ENCODE measurements at places on chromosomes 2 and 18.
A peak's percentile ranks its signal among the peaks of the same experiment; 100 is the strongest.

GRCh38 chr2:98913916-98914712 lies 21.9 kb downstream of the CRACDL start:
- peak; percentile 68 for DNase-seq

DNA sequence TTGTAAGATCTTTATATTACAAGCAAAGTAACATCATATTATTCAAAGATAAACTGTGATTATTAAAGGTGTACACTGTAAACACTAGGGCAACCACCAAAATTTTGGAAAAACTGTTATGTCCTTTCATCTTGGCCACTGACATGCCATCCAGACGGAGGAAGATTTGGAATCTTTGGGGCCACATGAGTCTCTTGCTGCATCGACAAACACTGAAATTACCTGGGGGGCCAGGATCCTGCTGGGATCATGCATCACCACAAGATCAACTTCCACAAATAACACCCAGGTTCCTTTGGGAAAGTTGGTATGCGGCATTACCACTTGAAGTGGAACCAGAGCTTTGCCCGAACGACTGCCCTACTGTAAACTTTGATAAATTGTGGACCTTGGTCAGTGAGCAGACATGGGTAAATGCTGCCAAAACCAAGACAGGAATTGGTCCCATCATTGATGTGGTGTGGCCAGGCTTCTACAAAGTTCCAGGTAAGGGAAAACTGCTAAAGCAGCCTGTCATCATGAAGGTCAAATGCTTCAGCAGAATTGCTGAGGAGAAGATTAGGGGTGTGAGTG lies 110.6 kb upstream of the UXS1 start:
- no peak for DNase-seq

- no peak for DNase-seq
These were observed 3.7 kb upstream of the SP100 start for GRCh38 chr2:230412371-230412711.

- no peak for DNase-seq
These were observed 18.3 kb upstream of the CXCR4 start for GRCh38 chr2:136135921-136136906.

DNA sequence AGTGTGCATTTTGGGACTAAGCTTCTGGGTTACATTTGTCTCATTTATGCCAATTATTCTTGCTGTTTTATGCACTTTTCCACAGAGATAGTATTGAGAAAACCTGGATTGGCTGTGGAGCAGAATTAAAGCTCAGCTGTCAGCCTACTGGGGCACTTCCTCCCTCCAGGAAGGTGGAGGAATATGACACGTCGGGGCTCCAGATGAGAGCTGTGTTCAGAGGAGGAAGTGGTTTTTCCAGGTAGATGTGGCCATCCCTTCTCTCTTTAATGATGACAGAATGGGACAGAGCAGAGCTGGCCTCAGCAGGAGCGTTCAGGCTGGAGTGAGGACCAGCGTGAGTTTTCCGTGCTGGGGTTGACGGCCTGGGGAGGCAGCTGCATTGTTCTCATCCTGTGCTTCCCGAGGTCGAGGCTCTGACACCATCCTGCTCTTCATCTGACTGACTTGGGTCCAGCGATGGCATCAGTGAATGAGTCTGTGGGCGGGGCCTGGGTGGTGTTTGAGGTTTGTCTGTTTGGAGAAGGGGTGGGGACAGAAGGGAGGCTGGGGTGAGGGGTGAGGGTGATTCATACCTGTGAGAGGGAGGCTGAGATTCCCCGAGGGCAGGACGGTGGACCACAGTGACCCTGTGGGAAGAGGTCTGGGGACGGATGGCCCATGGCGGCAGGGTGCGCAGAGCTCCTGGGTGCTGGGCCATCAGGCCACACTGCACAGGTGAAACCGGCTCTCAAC lies 207.0 kb downstream of the LDLRAD4 start:
- DNase-seq = no peak

DNA sequence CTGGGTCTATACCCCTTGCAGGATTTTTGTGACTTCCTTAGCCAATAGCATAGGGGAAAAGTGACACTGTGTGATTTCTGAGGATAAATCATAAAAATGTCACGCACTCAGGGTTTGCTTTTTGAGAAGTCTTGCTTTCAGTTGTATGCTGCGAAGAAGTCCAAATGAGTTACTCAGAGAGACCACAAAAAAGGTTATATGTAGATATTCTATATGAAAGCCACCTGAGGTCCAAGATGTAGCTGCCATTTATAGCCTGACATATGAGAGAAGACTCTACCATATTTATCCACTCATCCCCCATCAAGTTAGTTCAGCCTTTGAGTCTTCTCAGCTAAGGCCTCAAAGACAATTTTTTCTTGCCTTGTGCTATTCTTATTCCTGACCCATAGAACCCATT lies 488.3 kb upstream of the MAP2 start:
- no peak for DNase-seq

DNA sequence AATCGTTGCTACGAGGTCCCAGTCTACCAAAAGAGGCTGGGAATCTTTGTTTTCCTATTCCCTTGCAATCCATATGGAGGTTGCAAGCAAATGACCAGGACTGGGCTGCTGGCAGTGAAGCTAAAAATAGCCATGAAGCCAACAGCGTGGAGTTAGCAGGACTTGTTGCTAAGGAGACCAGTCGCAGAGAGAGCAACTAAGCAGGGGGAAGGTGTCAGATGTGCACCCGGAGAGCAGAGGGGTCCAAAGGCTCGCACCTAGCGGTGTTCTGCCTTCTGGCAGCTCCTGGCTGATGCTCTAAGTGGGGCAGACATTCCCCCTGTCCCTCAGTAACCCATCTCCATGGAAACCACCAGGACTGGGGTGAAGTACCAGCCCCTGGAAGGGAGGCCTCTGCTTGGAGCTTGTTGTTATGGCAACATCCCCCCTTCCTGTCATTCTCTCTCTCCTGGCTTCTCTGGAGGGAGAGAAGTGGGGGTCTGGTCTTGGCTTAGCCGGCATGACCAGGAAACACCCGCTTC lies 84.6 kb downstream of the DNMT3A start:
- DNase-seq = no peak

- DNase-seq = no peak
These were observed 3.9 kb downstream of the TP53I3 start for GRCh38 chr2:24080701-24081100.
